ENCODE measurements at places on chromosomes 1 and 21.

DNA sequence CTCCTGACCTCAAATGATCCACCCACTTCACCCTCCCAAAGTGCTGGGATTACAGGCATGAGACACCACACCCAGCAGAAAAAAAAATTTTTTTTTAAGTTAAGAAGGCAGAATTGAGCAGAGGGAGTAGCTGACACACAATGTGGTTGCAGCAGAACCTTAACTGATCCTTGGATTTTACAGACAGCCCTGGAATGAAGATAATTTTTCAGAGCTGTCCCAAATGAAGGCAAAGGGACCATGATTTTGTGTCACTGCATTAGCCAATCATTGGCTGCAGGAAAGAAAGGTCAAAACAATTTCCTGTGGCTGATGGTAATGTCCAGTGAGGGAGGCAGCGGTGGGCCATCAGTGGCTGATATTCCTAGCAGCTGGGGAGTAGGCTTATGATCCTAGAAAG, 19.3 kb upstream of the AQP10 start:
- no peak for DNase-seq

GRCh38 chr1:29632806-29633615, 396.7 kb downstream of the PTPRU start:
- no peak for DNase-seq

- no peak for DNase-seq
These were observed 904 bp upstream of the RPL22 start for GRCh38 chr1:6200188-6200809.

DNA sequence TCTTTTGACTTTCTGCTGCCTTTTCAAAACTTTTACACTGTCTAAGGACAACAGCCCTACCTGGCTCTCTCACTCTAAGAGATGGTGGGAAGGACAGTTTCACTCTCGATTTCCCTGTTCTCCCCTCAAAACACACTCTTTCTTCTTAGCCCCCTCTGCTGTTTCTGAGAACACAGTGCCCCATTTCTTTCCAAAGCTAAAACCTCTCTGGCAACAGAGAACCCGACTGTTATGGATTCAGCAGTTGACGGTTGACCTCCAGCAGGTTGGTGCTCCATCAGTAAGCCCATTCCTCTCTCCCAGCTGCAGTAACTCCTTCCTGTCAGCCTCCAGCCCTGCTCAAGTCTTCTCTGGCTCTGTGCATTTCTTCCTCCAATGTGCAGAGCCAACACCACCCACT, 88.2 kb upstream of the ABCD3 start:
- no peak for DNase-seq

GRCh38 chr1:109498161-109498801, 4.4 kb downstream of the CYB561D1 start:
- no peak for DNase-seq

DNA sequence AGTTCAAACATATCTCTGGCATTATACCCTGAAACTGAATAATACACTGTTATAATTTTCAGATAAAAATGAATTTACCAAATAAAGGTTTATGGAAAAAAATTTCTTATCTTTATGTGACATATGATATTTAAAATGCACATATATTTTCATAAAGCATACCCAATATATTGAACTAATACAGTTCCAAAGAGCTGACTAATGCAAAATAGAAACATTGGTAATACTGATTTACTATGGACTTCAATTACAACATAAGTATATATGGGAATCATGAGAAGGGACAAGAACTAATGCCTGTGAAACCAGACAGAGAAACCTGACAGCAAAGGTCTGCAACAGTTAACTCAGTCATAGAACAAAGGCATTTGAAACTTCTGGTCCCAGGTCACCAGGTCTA, 153.5 kb downstream of the DENND1B start:
- DNase-seq = no peak

GRCh38 chr1:208093754-208094719, 150.1 kb downstream of the PLXNA2 start:
- DNase-seq = peak; percentile 13

- no peak for DNase-seq
These were observed 95.6 kb upstream of the SNX7 start for GRCh38 chr1:98565951-98566350.

DNA sequence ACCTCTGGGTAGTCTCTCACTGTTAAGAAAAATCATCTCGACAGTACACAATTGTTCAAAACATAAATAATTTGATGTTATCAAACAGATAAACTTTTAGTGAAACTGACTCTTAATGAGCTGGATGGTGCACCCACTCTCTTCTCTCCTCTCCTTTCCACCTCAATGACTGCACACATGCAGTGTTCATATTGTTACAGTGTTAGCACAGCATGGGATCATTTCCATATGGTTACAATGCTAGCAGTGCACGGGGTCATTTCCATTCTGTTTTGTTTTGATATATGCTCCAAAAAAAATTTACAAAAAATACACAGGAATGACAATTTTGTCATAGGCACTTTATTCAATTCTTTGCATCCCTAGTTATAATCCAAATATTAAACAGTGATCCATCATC, 26.4 kb upstream of the RNF187 start:
- DNase-seq = no peak

DNA sequence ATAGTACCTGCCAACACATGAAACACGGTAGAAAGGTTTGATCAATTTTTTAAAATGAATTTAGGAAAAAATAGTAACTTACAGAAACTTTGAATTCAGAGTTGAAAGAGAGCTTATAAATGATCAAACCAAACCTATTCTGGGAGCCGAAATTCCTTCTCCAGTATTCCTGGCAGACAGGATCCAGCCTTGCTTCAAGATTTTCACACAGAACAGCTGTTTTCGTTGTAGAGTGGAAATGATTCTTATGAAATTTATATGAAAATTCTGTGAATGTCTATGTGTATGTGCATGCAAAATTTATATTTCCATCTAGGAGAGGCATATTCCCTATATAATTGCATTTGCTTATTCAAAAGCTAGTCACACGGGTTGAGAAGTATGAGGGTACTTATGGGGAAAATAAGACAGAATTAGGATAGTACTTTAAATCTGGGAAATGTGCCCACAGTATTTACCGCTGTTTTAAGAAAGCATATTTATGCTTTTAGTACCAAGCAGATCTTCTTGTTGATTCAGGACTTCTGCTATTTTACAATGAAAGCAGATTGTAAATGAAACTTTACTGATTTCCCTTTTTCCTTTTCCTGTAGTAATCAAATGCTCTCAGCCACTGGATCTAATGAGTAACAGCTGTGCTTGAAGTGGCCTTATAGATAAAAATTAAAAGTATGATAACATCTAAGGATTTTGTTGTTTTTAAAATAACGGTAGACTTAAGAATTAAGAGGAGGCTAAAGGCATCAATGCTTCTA, 30.4 kb downstream of the PRRX1 start:
- no peak for DNase-seq

- DNase-seq = no peak
These were observed 46.2 kb downstream of the UCHL5 start for GRCh38 chr1:193013005-193013404.

DNA sequence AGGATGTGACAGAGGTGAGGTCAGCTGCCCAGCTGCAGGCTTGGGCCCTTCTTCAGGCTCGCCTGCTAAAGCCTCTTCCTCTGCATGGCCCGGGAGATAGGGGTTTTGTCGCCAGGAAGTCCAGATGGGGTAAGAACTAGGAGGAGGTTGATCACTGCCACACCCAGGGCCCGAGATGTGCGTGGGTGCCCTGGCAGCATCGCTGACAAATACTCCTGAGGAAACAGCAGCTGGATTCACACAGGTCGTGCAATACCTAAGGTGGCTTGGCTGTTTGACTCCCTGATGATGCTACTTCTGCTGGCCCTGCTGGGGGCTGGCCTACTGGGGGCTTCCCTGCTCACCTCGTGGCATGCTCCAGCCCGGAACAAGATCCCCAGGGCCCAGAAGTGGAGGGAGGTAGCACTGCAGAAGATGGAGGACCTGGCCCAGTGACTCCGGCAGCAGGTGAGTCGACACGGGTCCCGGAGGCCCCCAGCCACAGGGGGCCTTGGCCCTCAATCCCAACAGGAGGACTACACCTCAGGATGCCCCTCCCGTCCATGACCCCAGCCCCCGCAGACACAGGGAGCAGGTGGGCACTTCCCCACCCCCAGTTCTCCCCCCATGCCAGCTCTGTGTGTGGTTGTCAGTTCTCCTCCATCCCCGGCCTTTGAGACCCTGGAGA, 29.6 kb downstream of the FAAH start:
- DNase-seq = no peak

DNA sequence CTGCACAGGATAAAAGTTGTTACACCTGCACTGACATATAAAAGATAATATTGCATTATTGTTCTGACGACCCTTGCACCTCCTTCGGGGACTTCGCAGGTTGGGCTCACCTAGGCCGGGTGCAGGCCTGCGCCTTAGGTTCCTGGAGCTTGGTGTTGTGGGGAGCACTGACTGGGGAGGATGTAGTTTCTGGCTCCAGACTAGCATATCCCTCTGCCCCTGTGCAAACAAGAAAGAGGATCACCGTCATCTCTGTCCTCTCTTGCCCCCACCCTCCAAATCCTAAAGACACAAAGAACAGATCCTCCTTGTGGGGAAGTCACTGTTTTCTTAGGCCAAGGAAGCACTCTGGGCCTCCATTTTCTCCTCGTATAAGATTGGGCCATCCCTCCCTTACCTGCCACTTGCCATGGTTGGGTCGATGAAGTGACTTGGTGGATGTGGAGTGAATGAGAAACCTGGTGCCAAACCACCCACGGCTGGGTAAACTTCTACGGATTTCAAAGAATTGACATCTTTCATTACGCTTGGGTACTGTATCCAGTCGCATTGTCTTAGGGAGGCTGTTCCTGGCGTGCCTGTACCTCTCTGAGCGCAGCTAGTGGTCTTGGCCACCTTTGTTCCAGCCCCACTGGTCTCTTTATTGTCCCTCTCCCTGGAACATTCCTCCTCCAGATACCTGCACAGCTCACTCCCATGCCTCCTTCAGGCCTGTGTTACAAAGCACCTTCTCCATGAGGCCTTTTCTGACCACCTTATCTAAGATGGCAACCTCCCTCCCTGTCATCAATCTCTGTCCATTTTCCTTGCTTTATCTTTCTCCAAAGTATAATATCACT, 34.4 kb upstream of the PKP1 start:
- no peak for DNase-seq

GRCh38 chr1:119374208-119374874, 5.8 kb downstream of the HAO2 start:
- DNase-seq = no peak

GRCh38 chr1:110218137-110218536, 8.0 kb downstream of the KCNC4 start:
- no peak for DNase-seq

DNA sequence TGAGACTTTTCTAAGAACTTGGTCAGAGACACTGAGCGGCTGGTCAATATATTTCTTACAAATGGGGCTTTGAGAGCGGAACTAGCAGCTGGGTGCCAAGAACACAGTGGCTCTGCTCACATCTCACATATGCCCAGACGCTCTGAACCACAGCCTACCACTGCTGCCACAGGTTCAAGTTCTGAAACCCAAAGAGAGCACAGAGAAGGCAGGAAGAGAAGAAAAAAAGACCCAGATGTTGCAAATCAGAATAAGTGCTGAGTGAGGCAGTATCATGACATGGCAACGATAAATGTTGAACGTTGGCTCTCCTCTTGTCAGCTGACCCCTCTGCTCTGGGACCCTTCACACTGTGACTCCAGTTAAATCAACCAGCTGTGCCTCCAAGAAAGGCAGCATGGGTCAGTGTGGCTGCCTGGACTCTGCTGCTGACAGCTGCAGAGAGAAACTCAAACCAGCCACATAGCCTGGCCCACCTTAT, 26.4 kb downstream of the HIVEP3 start:
- no peak for DNase-seq

- DNase-seq = no peak
These were observed 17.1 kb upstream of the CDC42BPA start for GRCh38 chr1:227335242-227336020.

DNA sequence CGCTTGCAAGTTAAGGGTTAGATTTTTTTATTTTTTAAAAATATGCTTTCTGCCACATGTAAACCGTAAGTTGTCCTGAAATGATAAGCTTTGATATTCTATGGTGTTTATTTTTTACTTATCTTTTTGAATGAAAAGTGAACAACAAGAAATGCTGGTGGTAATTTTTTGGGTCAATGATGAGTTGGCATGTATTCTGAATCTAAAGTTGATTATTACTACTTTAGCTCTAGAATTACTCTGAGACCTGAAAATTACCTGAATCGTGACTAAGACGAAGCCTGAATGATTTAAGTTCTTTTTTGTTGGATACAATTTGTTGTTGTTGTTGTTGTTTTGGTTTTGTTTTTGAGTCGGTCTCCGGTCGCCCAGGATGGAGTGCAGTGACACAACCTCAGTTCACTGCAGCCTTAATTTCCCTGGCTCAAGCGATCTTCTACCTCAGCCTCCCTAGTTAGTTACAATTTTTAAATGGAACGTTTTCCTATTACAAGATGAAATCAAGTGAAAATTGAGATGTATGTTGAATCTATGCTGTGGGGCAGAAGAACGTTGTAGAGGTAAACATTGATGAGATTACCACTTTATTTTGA, 941 bp downstream of the RABGGTB start:
- DNase-seq = no peak

- DNase-seq = peak; percentile 51
These were observed 65.5 kb downstream of the NID1 start for GRCh38 chr1:235999259-235999925.

- DNase-seq = no peak
These were observed 40.5 kb downstream of the CD34 start for GRCh38 chr1:207870306-207871031.

GRCh38 chr1:99279525-99279924, 15.2 kb downstream of the PLPPR4 start:
- no peak for DNase-seq

DNA sequence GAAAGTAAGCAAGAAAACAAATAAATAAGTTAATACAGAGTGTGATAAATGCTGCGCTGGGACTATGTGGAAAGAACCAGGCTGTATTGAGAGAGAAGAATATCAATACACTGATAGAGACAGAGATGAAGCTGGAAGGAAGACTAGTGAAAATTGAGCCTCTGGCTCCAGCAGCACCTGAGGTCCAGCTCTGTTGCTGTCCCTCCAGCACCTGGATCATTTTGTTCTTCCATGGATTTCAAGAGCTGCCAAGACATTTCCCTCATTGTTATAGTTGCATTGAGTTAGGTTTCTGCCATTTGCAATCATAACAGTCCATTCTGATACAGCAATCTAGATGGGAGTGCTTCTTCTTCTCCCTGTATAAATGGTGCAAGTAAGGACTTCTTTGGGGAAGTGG, 242.7 kb upstream of the FGGY start:
- DNase-seq = no peak

GRCh38 chr1:205443585-205444299, 12.1 kb downstream of the BLACAT1 start:
- no peak for DNase-seq

GRCh38 chr1:29362764-29363163, 126.4 kb downstream of the PTPRU start:
- no peak for DNase-seq

DNA sequence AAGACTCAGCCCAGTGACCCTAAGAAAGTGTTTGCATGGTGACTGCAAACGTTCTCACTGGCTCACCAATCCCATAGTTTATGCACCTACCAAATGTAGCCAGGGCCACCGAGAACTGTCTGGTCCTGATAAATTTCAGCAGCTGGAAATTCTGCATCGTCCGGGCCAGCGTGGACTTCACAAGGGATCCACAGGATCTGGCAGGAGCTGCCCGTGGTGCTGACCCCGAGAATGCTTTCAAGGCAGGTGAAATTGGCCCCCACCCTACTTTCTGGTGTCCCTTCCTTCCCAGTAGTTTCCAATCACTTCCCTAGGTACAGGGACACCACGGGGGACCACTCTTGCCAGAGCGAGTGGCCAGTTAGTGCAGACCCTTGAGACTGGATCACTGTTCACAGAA, 26.2 kb downstream of the UBASH3A start:
- no peak for DNase-seq
